Fibroblast of lung (primary cell): ENCODE measurements at places on chromosomes 3 and 15.

GRCh38 chr15:58167095-58167691 is 29.0 kb downstream of the AQP9 start:
- DNase-seq = no peak

GRCh38 chr3:51538459-51539290 is at the start of gene RAD54L2:
RAD54L2 (plus strand) TSS chr3:51538719; CDS start chr3:51590421, 51,702 bp downstream.
- DNase-seq = peak; percentile 85

DNA sequence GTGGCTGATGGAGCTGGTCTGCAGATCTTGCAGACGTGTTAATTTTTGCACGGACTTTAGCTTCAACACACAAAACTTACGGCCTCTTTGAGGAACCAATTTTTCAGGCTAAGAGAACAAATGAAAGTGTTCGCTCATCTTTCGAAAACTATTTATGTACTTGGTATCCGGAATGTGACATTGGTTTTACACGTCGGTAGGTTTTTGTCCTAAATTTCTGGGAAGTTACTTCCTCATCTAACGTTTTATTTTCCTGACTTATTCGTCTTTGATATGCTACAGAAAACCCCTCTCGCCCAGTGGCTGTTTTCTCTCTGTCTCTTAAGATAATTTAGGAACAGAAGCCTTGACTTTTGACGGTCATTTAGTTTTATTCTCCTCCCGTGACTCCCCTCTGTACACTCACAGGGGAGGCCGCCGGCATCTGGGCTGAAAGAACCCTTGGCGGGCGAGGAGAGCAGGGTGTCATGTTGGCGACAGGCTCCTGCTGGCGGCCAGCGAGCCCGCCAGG is 834 bp upstream of the GREM1 start:
- DNase-seq = peak; percentile 40

DNA sequence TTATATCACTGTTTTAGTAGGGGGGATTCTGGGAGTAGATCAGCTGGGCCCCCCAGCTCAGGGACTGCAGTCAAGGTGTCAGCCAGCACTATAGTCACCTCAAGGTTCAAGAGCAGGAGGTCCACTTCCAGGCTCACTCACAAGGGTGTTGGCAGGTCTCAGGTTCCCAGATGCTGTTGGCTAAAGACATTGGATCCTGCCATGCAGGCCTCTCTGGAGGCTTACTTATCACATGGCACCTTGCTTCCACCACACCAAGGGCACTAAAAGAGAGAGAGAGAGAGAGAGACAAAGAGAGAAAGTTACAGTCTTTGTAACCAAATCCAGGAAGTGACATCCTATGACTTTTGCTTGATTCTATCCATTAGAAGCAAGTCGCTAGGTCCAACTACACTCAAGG is 7.5 kb upstream of the PPP1R14D start:
- no peak for DNase-seq

DNA sequence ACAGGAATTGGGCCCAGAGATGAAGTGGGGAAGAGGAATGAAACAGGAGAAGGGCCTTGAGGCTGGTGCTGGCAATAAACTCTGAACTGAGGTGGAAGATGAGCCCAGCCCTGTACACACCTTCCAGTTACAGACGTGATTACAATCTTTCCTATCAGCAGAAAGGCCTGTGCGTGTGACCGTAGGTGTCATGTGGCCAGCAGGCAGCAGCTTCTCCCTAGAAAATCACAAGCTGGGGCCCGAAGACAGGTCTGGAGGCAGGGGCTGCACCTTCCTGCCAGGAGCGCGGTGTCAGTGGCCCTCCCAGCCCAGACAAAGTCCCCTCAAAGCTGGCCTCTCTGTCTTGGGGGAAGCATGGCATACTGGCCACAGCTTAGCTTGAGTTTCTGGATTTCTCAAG is 16.7 kb upstream of the PIGZ start:
- DNase-seq = no peak
